CD4-positive, alpha-beta memory T cell (primary cell): ENCODE measurements at places on chromosomes 7 and 10.
A peak's percentile ranks its signal among the peaks of the same experiment; 100 is the strongest.

DNA sequence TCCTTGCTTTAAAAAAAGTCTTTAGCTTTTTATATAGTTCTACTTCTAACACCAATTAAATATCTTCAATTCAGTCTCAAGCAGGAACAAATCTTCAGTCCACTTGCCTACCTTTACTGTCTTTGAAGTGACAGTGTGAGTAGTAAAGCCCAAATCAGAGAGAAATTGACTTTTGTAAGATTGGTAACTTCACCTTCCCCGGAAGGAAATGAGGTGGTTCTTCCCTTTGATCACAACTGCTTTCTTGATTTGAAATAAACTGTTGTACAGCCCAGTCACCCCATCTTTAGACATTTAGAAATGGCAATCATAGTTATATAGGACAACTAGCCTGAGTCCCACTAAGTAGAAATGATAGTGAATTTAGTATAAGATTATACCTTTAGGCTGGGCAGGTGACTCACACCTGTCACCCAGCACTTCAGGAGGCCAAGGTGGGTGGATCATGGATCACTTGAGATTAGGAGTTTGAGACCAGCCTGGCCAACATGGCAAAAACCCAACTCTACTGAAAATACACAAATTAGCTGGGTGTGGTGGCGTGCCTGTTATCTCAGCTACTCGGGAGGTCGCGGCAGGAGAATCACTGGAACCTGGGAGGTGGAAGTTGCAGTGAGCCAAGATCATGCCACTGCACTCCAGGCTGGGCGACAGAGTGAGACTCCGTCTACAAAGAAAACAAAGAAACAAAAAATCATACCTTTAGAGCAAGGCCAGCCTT, 4.7 kb downstream of the FAS start:
- DNase-seq, result peak; percentile 38

DNA sequence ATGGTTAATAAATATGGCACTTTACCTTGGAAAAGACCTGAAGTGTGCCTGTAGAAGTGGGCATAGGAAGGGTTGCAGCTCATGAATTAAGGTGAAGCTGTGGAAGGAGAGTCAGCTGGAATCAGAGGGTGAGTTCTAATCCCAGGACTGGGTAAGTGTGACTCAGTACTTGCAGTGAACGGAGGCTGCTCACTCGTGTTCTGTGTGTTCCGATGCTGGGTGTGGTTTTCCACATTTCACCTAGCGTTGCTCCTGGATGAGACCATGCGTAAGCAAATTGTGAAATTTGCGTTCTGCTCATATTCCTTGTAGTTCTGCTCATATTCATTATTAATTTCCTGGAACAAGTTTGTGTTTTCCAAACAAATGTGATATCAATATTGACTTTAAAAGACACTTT, 22.4 kb upstream of the TMEM236 start:
- no peak for DNase-seq

DNA sequence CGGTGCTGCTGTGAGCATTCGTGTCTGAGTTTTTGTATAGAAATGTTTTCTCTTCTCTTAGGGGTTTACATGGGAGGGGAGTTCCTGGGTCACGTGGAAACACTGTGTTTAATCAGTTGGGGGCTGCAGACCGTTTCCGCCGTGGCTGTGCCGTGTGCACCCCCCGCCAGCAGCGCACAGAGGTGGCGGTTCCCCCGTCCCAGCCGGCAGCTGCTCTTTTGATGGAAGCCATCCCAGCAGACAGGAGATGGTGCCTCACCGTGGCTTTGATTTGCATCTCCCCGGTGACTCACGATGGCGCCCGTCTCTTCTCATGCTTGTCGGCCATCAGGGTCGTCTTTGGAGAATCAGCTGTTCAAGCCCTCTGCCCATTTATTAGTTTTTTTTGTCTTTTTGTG, 34.9 kb upstream of the FOXL3 start:
- DNase-seq, result no peak

DNA sequence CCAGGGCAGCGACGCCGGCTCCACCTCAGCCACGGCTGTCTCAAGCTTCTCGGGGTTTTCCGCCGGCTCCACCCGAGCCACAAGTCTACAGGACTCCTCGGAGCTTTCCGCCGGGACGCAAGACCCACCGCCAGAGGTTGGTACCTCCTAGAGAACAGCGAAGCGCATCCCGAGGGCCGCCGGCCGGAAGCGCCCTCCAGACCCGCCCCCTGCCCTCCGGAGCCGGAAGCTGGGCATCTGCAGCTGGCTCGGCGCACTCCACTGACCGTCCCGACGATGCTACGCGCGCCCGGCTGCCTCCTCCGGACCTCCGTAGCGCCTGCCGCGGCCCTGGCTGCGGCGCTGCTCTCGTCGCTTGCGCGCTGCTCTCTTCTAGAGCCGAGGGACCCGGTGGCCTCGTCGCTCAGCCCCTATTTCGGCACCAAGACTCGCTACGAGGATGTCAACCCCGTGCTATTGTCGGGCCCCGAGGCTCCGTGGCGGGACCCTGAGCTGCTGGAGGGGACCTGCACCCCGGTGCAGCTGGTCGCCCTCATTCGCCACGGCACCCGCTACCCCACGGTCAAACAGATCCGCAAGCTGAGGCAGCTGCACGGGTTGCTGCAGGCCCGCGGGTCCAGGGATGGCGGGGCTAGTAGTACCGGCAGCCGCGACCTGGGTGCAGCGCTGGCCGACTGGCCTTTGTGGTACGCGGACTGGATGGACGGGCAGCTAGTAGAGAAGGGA, at the start of gene MINPP1:
Gene MINPP1 (plus strand): TSS at position 254 of the 726 bp plus-strand sequence. CDS start 23 bp downstream, at position 277.
- peak; percentile 70 for DNase-seq

GRCh38 chr7:40356871-40357709, 222.3 kb downstream of the SUGCT start:
- no peak for DNase-seq

DNA sequence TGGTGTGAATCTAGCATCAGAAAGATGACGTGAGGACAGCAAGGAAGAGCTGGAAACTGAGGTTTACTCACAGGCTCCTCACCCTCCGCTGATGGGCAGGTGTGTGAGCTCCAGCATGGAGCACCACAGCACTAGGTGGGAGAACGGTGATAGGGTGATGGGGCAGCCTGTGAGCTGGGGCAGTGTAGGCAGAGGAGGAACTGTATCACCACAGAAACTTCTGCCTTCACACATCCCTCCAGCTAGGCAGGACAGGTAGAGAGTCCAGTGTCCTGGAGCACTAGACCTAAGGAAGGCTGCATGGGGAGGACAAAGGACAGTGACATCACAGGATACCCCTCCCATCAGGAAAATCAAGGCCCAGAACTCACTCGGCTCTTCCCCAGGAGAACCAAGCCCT, 241.8 kb upstream of the PRSS58 start:
- no peak for DNase-seq

- no peak for DNase-seq
Observed at GRCh38 chr7:155713384-155713783, 68.9 kb downstream of the RBM33 start.

GRCh38 chr7:46026741-46027140, 105.7 kb upstream of the IGFBP3 start:
- DNase-seq, result no peak

GRCh38 chr7:147833557-147833956, 757.0 kb upstream of the C7orf33 start:
- DNase-seq, result no peak

DNA sequence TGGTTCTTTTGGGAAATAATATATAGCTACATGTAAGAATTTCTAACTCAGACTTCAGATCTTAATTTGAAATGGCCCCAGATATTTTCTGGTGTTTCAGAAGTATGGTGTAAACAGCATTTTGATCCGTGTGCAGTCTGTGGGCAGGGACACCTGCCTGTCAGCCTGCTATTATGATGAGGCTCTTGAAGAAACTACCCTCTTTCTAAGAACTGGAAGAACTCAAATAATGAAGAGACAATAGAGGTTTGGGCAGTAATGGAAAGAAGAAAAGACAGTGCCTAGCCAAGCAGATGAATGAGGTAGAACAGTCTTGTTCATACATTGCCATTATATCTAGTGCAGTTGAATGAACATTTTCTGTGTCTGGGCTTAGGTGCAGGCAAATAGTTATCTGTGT, 256.6 kb downstream of the ARHGAP21 start:
- no peak for DNase-seq

DNA sequence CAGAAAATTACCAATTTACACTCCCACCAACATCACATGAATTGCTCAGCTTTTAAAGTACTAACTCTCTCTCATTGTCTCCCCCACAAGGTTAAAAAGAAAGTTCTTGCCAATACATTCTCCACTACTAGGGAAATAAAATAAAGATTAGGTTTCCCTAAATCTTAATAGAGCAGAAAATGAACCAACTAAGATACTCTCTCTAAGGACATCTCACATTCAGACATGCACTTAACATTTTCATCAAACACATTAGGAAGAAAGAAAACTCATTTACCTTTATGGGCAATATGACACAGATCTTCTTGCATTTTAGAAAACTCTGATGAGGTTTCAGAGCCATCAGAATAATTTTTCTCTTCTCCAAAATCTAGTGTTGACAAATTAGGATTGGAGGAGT, 104.1 kb upstream of the GSDME start:
- DNase-seq, result no peak

- DNase-seq, result no peak
Observed at GRCh38 chr10:52351914-52352330, 37.8 kb downstream of the DKK1 start.

GRCh38 chr7:22292531-22292930, 64.4 kb downstream of the RAPGEF5 start:
- DNase-seq, result no peak

- no peak for DNase-seq
Observed at GRCh38 chr10:27713941-27714340, 31.7 kb downstream of the MKX start.

DNA sequence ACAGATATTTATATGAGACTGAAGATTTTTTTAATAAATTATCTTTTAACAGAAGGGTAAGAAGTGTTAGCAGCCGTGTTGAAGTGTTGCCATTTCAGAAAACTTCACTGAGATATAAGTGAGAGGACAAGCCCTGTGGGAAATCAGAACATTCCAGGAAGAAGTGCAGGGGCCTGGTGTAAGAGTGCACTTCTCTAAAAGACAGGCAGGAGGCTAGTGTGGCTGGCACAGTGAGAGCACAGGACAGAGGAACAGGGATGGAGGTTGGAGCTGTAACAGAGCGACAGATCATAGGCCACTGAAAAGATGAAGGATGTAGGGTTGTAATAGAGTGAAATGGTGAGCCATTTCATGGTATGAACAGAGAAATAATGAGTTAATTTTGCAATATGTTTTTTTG, 608.9 kb downstream of the SORCS1 start:
- DNase-seq, result no peak

DNA sequence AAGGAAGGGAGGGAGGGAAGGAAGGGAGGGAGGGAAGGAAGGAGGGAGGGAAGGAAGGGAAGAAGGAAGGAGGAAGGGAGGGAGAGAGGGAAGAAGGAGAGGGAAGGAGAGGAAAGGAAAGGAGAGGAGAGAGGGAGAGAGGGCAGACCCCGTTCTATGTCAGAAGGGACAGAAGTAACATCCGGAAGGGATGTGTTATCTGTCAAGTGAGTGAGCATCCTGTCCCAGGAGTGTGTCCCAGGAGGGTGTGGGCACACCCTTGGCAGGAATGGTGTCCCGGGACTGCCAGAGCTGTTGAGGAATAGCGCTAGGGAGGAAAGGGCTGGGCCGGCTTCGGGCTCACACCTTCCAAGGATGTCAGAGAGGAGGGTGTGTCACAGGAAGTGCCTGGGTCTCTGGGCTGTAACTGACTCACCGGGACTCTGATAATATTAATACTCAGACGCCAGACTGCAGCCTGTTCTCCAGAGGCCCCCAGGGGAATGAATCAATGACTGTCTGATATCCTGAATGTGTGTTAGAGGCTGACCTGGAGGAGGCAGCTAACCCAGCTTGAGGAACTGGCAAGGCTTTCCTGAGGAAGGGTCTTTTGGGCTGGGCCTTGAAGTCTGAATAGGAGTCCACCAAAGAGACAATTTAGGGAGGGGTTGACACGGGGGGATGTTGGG, 125.6 kb upstream of the TNRC18 start:
- no peak for DNase-seq

GRCh38 chr7:37915438-37915837, 1.2 kb downstream of the SFRP4 start:
- no peak for DNase-seq

GRCh38 chr10:74453169-74453568, 302.1 kb downstream of the ADK start:
- DNase-seq, result no peak

DNA sequence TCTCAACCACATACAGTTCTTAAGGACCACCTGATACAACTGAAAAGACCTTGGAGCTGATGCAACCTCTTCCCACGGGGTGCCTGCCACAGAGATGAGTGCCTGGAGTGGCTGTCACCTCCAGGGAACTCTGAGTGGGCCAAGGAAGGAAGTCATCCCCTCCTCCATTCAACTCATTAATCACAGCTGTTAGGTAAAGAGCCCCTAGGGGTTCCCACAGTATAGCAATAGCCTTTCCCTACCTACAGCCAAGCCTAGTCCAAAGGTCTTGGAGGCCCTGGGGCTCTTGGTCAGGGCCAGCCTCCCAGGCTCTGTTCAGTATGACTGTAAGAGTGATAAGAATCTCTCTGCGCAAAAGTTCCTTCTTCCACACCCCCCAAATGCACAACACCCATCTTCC, 70.4 kb upstream of the NFE2L3 start:
- no peak for DNase-seq

GRCh38 chr10:70228491-70228890, 4.7 kb downstream of the PPA1 start:
- DNase-seq, result no peak

DNA sequence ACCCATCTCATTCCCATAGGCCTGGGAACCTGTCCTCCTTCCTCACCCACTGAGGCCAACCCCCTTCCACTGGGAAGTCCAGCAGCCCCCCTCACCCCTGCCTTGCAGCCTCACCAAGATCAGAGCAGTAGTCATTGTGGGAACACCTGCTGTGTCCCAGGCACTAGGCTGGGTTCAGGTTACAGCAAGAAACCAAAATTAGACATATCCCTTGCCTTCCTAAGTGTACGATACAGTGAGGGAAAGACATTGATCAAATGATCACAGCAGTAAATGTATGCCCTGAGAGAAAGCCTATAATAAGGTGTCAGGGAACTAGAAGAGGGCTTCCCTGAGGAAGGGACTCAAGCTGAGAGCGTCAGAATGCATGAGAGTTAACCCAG, 17.0 kb upstream of the C10orf105 start:
- DNase-seq, result no peak
